ENCODE measurements at places on chromosomes 6 and 20.

DNA sequence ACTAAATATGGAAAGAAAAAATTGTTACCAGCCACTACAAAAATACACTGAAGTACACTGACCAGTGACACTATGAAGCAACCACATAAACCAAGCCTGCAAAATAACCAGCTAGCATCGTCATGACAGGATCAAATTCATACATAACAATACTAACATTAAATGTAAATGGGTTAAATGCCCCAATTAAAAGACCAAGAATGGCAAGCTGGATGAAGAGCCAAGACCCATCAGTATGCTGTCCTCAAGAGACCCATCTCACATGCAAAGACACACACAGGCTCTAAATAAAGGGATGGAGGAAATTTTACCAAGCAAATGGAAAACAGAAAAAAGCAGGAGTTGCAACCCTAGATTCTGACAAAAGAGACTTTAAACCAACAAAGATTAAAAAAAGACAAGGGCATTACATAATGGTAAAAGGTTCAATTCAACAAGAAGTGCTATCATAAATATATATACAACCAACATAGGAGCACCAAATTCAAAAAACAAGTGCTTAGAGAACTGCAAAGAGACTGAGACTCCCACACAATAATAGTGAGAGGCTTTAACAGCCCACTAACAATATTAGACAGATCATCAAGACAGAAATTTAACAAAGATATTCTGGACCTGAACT is 104.8 kb downstream of the HACE1 start:
- no peak for DNase-seq

DNA sequence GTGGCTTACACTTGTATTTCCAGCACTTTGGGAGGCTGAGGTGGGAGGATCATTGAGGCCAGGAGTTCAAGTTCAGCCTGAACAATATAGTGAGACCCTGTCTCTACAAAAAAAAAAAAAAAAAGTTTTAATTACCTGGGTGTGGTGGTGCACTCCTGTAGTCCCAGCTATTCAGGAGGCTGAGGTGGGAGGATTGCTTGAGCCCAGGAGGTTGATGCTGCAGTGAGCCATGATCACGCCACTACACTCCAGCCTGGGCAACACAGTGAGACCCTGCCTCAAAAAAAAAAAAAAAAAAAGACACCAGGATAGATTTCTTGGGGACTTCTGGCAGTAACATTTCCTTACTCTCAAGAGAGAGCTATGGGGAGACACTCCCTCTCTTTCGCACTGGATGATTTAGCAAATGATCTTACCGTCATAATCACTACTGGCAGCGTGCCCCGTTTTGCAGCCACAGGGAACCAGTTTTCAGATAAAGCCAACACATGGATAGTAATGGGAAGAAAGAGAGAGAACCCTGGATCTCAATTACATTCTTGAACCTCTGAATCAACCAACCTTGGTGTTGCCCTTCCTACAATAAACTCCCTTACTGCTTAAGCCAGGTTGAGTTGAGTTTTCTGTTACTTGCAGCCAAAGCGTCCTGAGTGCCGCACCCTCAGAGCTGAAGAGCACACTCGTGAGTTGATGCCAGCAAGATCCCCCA is 18.1 kb upstream of the PTPN1 start:
- DNase-seq = no peak

- no peak for DNase-seq
Observed at GRCh38 chr6:161482517-161482858, 208.6 kb upstream of the AGPAT4 start.

DNA sequence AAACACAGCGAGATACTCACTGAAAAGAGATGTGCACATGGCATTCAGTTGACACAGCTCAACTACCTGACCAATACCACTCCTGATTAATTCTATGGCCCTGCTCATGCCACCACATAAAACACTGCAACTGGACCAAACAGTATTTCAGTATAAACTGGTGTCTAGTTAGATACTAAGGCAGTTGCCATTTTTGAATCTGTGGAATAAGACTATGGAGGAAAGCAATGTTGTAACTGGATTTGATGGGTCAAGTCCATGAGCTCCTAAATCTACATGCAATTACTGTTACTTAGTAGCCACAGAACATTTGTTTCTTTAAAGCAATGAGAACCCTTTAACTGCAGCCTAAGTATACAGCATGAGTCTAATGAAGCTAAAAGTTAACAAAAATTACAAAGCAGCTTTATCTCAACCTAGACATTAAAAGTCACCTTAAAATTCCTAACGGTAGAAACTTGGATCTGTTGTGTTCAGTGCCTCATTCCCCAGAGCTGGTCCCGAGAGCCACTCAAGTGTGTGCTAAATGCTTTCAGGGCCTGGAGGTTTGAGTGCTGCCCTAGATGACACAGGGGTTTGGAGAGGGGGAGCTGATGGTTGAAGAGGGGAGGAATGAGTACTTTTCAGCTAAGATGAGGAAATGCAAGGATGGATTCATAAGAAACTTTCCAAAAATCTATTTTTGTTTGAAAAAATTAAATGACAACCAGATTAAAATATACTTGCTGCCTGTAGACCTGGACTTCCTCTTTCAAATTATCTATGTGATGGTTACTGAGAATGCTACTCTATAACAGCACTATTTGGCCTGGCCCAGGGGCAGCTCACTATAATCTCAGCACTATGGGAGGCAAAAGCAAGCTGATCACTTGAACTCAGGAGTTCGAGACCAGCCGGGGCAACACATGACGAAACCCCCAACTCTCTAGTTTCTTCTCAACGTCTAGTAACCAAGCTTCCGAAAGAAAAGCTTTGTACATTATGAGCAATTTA is 15.6 kb downstream of the SNX5 start:
- no peak for DNase-seq

DNA sequence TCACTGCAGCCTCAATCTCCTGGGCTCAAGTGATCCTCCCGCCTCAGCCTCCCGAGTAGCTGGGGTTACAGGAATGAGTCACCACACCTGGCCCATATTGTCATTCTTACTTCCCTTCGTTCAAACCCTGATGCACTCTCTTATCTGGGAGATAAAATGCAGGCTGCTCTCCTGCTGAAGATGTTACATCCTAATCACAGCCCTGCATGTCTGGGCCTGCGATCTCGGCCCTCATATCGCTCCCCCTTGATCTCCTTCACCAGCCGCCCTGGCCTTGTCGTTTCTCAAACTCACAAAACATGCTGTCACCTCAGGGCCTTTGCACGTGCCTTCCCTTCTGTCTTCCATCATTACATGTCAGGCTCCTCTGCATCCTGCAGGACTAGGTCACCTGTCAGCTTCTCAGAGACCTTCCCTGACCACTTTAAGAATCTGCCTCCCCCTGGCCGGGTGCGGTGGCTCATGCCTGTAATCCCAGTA is 8.8 kb upstream of the C20orf203 start:
- no peak for DNase-seq

GRCh38 chr6:108800427-108800864 is 47.8 kb upstream of the ARMC2 start:
- no peak for DNase-seq

DNA sequence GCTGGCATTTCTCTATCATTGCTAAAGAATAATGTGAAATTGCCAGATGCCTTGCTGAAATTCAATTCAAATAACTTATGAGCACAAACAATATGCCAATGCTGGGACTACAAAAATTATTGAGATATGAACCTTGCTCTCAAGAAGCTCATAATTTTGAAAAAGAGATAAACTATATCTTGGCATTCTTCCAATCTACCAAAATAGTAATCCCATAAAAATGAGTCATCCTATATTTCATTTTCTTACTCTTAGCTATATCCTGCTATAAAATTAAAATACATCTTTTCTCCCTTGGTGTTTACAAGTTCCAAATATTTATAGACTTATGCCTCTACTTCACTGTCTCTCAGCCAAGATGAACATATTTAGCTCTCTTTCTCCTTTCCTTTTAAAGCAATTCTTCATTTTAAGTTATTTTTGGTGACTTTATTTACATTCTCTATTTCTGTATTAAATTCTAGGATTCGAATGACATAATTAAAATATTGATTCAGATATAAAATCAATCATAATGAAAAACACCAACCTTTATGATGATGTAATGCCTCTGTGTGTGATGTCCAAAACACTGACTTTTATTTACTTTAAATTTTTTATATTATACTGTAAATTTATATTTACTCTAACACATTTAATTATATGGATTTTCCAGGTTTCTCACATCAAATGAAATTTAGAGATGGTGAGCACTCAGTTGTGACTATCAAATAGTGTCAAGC is 152.6 kb downstream of the CDK19 start:
- no peak for DNase-seq

DNA sequence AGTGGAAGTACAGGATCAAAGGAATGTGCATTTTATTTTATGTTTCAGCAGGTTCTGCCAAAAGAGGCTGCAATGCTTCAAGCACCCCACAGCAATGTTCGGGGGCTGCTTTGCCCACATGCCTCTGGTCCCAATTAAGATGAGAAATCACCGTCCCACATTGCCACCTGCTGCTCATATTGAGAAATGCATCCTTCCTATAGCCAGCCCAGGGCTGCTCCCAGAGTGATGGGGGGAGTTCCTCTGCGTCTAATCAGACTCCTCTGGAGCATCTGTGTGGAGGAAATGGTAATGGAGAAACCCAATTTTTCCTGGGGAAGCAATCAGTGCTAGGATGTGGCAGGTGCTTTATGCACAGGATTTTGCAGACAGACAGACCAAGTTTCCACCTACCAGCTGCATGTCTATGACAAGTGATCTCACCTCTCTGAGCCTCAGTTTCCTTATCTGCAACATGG is 33.7 kb downstream of the PTGIS start:
- DNase-seq = no peak

GRCh38 chr6:111741177-111741952 is 131.9 kb downstream of the FYN start:
- DNase-seq = no peak

- no peak for DNase-seq
Observed at GRCh38 chr6:84597238-84597875, 167.0 kb downstream of the TBX18 start.

DNA sequence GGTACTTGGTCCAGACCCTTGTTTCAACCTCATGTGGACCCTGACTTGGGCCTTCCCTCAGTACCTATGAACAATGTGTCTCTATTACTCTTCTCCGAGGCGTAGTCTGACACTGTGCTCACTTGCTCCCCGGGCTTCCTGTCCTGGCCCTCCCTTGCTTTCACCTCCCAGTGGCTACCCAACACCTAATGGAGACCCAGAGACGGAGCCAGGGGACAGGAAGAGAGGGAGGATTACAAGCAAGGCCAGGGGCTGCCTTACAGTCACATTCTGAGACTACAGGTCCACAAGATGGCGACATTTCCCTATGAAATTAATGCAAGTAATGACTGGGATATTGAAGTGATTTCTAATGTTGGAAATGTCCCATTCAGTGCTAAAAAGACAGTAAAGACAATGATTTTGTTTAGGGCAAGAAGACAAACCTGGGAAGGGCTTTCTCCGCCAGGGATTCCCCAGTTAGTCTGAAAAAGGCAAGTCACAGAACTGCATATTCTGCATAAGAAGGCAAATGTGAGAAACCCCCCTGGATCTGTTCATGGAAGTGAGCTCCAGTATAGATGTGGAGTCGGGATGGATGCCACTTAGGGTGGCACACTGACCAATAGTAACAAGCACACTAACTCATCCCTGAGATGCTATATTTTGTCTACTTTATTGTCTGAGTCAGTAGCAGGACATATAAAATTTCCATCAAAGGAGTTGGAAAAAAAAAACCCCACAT is 44.0 kb upstream of the ZBTB24 start:
- peak; percentile 14 for DNase-seq

DNA sequence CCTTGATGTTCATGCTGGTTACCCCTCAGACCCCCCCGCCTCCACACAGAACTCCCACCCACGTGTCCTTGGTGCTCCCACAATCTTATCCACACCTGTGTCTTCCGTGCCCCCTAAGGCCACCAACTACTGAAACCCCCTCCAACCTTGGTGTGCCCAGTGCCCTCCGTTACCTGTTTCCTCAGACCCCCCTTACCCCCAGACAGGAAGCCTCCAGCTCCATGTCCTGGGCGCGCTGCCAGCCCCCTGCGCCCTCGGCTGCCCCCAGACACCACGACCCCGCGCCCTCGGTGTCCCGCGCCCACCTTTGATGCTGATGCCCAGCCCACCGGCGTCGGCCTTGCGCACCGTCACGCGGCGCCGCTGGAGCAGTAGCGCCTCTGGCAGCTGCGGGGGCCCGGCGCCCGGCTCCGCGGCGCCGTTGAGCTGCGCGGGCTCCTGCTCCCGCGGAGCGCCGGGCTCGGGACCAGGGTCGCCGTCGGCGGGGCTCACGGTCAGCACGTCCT is 504 bp downstream of the SNTA1 start:
- DNase-seq = no peak

DNA sequence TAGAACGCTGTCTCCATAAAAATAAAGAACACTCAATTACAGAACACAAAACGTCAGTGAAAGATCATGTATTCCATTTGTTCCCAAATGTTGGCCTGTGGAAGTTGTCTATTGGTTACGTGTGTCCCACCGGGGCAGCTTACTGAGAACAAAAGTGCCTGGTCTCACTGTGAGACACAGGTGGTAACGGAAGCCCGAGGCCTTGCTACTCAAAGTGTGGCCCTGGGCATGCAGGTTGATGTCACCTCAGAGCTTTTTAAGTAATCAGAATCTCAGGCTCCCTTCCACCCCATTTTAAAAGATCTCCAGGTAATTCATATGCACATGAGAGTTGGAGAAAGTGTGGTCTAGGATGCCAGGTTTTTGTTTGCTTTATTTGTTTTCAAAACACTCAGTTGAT is 422.5 kb upstream of the OPRM1 start:
- no peak for DNase-seq

- no peak for DNase-seq
Observed at GRCh38 chr6:44216677-44217331, at the start of gene MYMX. TSS of gene MYMX (plus strand) at chr6:44216926. CDS start at chr6:44217472, 546 bp downstream.

- DNase-seq = no peak
Observed at GRCh38 chr6:133855276-133855990, 33.5 kb upstream of the TCF21 start.

GRCh38 chr6:130381459-130382380 is 15.9 kb downstream of the TMEM200A start:
- DNase-seq = no peak

- no peak for DNase-seq
Observed at GRCh38 chr6:26415791-26416190, 13.7 kb downstream of the BTN3A1 start.

- DNase-seq = no peak
Observed at GRCh38 chr6:170006900-170007467, 255.6 kb downstream of the ERMARD start.

DNA sequence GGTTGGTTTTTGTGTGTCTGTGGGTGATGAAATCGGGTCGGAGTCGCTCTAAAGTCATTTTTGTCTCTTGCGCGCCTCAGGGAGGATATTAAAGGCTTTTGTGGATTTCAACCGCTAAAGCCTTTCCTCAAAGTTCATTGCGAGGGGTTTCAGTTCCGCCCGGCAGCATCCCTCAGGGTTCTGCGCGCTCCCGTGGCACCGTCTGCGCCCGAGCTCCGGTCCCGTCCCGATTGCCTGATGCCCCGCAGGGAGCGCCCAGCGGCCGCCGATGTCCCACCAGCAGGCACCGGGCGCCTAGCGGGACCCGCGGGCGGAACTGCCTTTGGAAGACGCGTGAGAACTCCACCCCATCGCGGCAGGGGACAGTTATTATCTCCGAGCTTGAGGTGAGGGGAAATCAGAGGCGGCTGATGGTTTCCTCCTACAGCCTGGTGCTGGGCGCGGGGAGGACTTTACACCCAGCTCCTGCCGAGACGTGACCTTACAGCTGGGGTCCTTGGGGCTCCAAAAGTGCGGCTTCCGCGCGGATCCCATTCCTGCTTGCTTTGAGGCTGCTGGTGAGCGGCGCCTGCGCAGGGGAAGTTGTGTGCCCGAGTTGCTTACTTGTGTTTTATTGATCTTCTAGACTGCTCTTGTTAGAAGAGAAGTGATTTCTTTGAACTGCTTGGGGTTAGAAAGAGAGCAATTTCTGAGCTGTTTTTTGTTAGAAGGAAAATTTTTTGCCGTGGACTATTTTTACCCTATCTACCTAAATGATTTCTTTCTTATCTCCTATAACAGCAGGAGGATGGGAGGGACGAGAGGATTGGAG is 27.1 kb downstream of the ULBP1 start:
- DNase-seq = no peak
